Stomach (tissue), 19 donors: ENCODE measurements at places on chromosomes 6 and 20. TPM values are rescaled to one million over a fixed set of nuclear protein-coding genes. Genes with fewer than 3 reads are reported as not detected.

ENPP1 gene
- 18.4 TPM for total RNA-seq

CDSN gene
- total RNA-seq, result not detected

DDX43 gene
- total RNA-seq, result 4.4 TPM

NKX2-2 gene
- not detected for total RNA-seq

KCNQ2 gene
- total RNA-seq, result not detected

MCCD1 gene
- not detected for total RNA-seq

SLC17A3 gene
- not detected for total RNA-seq

OPRL1 gene
- total RNA-seq, result not detected

PPIL6 gene
- total RNA-seq, result not detected

HLA-DMB gene
- total RNA-seq, result 17.0 TPM

SRSF12 gene
- not detected for total RNA-seq
